ENCODE measurements at places on chromosomes 7 and 10.

- no peak for DNase-seq
Measured at GRCh38 chr7:151539088-151539671, 19.5 kb upstream of the RHEB start.

DNA sequence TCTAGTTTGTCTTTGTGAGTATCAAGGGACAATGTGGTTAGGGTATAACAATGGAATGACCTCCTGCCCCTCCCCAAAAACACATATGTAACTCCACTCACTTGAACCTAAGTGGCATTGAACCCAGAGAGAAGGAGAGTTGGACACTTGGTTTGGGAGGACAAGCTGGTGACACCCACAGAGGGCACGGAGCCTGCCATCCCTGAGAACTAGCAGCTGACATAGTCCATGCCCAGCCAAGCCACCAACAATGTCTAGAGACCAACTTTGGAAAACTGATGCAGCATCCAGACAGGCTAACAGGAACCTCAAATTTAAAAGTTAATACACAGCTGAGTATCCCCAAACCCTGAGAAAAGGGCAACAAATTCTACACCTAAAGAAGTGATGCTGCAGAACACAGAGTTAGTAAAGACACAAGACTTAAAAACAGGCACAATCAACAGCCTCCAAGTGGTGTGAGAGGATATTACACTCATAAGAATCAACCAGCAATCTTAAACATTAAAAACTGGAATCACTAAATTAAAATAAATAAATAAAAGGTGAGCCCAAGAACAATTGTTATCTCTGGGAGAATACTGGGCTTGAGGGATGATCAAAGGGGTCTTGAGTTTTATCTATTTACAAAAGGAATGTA, 27.2 kb downstream of the NUDCD3 start:
- DNase-seq = no peak

DNA sequence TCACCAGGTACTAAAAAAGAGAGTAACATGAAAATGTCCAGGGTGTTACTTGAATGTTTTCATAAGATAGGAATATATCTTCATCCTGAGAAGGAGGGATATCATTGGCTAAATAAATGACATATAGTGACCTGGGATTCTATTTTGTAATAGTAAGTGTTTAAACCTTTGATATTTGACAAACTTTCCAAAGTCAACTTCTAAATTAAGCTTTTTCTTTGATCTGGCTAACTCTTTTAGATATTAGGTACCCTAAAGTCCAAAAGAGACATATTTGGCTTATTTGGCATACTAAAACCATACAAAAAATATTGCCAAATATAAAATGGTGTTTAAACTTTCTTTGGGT, 22.4 kb upstream of the CREB3L2 start:
- DNase-seq = no peak

- DNase-seq = no peak
Measured at GRCh38 chr10:132539894-132540293, 2.3 kb downstream of the INPP5A start.

DNA sequence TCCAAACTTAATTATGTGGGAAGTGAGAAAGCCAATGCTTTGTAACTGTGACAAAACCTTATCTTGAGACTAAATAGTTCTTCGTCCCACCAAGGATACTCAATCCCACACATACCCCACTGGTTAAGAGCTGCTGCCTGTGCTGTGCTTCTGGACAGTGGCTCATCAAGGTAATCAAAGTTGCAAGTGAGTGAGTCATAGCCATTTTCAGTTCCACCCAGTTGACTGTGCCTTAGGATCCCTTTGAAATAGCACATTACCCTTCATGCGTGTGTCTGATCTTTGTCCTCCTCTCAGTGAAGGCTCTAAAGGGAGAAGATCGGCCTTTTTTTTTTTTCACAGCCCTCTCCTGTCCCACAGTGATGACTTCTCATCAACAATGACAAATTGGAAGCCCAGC, 706.0 kb upstream of the AUTS2 start:
- no peak for DNase-seq

GRCh38 chr7:135152442-135152841, 4.6 kb downstream of the TMEM140 start:
- no peak for DNase-seq

GRCh38 chr7:3650844-3651243, 349.8 kb downstream of the SDK1 start:
- no peak for DNase-seq

DNA sequence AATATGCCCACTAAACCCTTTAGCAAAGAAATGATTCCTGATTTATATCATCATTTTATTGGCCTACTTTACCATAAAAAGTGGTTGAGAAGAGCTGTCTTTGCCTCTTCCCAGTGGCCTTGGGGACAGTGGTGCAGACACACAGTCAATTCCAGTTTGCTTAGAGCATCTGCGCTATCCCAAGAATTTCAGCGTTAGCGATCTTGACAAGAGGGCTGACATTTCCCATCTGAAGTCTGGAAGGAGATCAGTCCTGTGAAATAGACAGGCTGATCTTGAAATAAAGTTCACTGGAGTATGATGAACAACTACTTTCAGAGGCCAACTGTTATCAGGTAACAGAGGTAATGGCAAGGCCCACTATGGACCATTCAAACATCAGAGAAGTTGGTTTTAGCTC, 475.3 kb upstream of the NRP1 start:
- DNase-seq = no peak

DNA sequence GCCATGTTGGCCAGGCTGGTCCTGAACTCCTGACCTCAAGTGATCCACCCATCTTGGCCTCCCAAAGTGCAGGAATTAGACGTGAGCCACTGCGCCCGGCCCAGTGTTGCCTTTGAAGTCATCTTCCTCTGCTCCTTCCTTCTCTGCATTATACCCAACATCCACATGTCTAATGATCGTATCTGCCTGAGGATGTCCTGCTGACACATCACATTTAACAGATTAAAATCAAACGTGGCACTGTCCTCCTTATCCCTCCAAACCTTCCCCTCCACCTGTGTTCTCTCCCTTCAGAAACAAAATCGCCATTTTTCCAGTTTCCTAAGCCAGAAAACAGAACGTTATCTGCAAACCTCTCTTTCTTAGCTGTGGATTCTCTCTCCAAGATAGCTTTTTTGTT, 8.4 kb upstream of the SDK1 start:
- DNase-seq = no peak

DNA sequence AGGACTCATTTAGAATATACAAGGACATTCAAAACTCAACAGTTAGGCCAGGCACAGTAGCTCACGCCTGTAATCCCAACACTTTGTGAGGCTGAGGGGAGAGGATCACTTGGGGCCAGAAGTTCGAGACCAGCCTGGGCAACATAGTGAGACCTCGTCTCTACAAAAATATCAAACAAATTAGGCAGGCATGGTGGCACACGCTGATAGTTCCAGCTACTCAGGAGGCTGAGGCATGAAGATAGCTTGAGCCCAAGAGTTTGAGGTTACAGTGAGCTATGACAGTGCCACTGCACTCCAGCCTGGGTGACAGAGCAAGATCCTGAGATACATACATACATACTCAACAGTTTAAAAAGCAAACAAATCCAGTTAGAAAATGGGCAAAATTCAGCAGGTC, 44.9 kb downstream of the GNA12 start:
- no peak for DNase-seq

- no peak for DNase-seq
Measured at GRCh38 chr10:15531927-15532722, 161.0 kb upstream of the FAM171A1 start.

DNA sequence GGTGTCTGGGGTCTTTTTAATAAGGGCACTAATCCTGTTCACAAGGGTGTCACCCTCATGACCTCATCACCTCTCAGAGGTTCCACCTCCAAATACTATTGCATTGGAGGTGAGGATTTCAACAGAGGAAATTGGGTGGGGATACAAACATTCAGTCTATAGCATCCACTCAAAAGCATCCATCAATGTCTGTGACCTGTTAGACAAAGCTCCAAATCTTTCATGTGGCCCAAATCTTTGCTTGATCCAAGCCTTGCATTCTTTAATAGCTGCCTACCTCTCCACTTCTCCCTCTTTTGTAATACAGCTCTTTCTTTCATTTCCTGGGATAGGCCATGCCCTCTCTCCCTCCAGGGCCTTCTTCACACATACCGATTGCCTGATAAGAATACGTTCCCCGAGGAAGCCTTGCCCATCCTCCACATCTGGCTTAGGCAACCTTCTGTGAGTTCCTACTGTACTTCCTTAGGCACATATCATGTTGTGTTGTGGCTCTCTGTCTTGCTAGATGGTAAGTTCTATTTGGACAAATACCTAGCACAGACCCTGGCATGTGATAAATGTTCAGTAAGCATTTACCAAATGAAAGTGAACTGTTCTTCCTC, 66.1 kb downstream of the CREM start:
- no peak for DNase-seq

- DNase-seq = no peak
Measured at GRCh38 chr10:13892001-13892491, 305.3 kb downstream of the PRPF18 start.

DNA sequence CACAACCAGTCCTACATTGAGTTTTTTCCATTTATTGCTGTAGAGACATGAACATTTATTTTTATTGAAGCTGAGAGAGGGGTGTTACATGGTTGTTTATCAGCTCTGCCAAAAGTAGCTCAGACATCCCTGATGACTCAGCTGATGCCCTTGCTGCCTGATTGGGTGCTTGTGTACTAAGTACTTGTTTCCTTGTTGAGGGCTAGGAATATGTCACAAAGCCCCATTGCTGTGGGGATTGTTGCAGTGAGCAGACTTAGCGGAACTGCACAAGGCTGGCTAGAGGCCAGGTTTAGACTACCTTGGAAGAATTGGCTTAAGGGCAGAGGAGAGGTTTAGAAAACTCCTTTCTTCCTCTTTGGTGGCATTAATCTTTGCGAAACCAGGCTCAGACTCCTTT, 110.6 kb downstream of the AUTS2 start:
- no peak for DNase-seq

DNA sequence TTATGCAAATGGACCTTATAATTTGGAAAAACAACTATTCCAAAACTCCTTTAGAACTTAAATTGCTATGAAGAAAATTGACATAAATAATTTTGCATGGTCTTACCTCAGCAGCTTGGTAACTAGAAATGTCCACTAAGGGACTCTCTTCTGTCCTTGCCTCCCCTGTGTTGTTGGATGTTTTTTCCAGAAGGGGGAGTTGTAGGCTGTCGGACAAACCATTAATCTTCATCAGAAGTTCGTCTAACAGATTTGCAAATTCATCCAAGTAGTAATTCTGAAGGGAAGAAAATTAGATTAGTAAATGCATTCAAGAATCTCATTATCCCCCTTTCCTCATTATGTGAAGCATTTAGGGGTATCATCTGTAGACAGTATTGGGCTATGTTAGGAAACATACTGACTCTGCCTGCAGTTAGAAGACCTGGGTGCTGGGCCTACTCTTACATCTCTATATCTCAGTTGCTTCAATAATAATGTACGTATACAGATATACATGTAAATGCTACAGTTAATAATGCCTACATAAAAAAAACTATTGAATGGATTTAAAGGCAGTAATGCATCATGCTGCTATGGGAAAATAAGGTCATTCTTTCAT, 155.6 kb downstream of the PKD1L1 start:
- DNase-seq = no peak

- no peak for DNase-seq
Measured at GRCh38 chr7:28048694-28049093, 131.9 kb downstream of the JAZF1 start.

DNA sequence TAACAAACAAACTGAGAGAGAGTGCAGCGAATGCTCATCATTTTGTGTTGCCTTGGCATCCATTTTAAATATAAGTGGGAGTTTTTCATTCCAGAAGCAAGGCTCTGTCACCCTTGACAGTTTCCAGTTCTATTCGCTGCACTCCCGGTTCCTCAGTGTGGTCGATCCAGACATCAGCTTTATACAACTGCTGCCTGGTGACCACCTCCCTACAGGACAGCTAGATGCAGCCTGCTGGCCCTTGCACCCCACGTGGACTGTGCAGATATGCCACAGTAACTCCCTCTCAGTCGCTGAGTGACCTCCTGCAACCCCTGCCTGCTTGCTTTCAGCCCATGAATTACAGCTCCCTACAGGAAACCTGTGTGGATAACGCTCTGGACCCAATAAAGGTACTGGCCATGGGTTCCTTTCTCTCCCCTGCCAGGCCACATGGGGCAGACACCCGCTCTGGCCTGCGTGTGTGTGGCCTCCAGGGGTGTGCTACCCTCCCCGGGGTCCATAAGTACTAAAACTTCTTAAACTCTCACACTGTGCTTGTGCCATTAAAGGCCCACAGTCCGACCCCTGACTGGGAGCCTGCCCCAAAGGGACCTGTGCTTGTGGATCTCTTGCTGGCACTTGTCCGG, 23.6 kb downstream of the BEND7 start:
- DNase-seq = no peak

- no peak for DNase-seq
Measured at GRCh38 chr7:105655067-105655466, 73.8 kb upstream of the EFCAB10 start.

GRCh38 chr10:60930237-60930636, 13.7 kb downstream of the RHOBTB1 start:
- no peak for DNase-seq

GRCh38 chr7:65409363-65409762, 35.7 kb downstream of the ZNF92 start:
- no peak for DNase-seq

DNA sequence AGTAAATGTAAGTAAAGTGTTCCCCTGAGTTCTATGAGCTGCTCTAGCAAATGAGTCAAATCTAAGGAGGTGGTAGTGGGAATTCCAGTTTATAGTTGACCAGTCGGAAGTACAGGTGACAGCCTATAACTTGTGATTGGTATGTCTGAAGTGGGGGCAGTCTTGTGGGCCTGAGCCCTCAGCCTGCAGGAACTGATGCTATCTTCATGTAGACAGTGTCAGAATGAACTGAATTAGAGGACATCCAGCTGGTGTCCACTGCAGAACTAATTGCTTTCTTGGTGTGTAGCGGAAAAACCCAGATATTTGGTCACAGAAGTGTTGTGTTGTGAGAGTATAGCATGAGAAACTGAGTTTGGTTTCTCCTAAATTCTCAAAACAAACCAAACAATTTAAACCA, 127.9 kb upstream of the AMPH start:
- no peak for DNase-seq

DNA sequence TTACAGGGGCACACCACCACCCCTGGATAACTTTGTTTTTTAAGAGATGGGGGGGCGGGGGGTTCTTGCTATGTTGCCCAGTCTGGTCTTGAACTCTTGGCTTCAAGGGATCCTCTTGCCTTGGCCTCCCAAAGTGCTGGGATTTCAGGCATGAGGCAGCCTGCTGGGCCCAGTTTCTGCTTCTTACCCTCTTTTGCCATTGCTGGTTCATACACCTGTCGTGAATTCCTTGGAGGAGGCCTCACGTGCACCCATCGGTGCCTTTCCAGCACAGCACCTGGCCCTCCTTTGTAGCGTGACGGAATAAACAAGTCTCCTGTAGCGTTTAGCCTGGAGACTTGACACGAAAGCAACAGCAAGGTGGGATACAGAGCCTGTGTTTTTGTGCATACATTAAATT, 75.5 kb downstream of the CARD11 start:
- DNase-seq = no peak

- DNase-seq = no peak
Measured at GRCh38 chr7:36408589-36408988, 18.9 kb downstream of the ANLN start.

DNA sequence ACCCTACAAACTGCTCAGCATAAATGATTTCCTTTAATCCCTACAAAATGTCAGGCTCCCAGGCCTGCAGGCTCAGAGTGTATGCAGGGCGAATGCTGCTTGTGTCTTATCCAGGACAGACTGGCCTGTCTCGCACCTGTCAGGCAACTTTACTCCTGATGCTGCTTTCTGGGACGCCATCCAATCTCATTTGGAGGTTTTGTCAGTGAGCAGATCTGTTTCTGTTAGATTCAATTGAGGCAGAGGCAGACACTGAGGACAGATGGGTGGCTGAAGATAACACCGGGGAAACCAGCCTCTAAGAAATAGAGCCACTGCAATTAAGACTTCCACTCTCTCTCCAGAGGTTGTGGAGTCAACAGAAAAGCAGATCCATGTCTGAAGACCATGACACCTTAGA, 115.6 kb downstream of the DPP6 start:
- DNase-seq = no peak

Data from 8988T (cell line).